Stimulated activated CD4-positive, alpha-beta T cell treated with anti-CD3 and anti-CD28 coated beads, Interleukin-12 subunit alpha, Interleukin-12 subunit beta, amount 100 ng/mL, for 24 hours (primary cell): ENCODE measurements at places on chromosomes 7 and 10.

DNA sequence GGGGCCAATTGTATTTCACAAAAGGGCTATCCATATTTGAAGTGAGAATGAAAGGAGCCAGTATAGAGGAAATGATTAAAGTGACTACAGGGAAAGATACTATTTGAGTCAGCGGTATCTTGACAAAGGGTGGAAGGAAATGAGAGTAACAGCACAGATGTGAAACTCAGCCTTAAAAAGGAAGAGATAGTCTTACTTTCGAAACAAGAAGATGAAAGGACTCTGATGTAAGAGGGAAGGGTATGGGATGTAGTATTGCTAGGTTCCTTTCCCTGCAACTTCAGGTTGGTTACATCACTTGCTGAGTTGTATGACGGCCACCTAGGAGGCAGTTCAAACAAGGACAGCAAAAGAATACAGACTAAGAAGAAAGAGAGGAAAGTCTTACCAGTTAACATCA lies 13.7 kb downstream of the CISD1 start:
- no peak for DNase-seq

- no peak for DNase-seq
These were observed 277.1 kb upstream of the KLF6 start for GRCh38 chr10:4062072-4062471.

GRCh38 chr7:128422842-128423241 lies 13.1 kb upstream of the IMPDH1 start:
- no peak for DNase-seq

DNA sequence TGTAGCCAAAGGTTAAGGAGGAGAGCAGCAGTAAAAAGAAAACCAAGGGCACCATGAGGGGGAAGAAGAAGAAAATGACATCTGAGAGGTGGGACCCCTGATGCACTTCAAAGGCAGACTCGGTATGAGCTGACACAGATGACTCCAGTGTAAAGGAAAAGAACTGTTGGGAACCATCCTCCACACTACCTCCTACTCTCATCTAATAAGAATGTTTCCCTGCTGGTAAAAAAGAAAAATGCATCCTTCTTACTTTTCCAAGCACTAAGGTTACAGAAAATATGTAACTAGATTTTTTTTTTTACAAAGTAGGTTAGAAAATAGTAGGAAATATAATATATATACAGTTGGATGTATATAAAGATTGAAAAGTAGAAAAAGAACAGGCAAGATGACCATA lies 16.9 kb downstream of the TAS2R41 start:
- no peak for DNase-seq

DNA sequence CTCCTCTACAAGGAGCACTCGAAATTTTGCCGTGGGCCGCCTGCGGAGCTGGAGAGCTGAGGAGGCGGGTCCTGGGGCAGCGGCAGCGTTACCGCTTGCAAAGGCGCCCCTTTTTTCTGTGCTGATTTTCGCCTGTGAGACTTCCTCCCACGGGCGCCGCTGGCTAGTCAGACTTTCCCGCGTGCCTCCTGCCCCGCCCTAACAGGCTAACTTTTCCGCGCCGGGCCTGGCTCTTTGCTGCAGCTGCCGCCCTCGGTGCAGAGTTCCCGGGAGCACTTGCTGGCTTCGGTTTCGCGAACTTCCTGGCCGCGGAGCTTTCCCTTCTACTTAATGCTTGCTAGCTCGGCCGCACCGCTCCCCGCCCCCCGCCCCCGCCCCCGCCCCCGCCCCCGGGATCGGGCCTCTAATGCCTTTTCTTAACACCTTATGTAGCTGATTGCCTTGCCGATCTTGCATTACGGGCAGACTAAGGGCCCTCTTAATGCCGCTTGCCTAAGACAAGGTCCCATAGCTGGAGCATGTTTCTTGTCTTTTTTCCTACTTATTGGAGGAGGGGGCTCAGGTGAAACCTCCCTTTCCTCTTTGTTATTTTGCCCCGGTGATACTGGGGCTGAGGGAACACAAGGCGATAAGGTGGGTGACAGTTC lies 37.9 kb upstream of the RASGEF1A start:
- peak; percentile 58 for DNase-seq

GRCh38 chr7:98531717-98532116 lies 85.4 kb upstream of the NPTX2 start:
- no peak for DNase-seq

DNA sequence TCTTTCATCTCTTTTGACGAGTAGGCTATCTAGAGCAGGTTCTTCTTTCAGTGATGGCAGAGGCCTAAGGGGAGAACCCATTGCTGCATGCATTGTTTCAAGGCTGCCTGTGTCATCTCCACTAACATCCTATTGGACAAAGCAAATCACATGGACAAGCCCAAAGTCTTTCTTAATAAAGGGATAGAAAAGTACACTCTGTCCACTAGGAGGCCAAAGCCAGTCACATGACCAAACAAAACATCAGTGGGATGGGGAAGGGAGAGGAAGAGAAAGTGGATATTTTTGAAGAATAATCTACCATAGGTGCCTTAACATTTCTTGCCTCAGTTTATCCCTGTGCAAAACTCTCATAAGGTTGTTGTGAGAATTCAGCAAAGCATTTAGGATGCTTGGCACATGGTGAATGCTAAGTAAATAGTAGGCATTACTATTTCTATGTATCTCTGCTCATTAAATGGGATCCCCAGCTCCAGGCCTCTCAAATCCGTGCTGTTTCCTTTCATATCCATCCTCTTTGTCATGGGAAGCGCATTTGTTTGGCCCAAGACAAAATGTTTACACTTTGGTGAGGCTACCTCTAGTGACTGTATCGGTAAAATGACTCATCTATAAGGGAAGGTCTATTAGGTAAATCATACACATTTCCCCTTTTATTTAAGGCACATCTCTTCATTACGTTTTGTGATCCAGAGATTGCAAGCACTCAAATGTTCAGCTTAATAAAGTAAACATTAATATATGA lies 16.7 kb upstream of the CADPS2 start:
- DNase-seq = no peak

- no peak for DNase-seq
These were observed 464.8 kb downstream of the SEMA3D start for GRCh38 chr7:84722086-84722485.
